ENCODE measurements at places on chromosomes 2 and 18.

- no peak for DNase-seq
These were observed 95.7 kb upstream of the NRP2 start for GRCh38 chr2:205586626-205587025.

GRCh38 chr2:41061356-41061755, 609.5 kb upstream of the SLC8A1 start:
- DNase-seq, result no peak

GRCh38 chr18:29626094-29626493, 1416.4 kb downstream of the DSC3 start:
- DNase-seq, result no peak

DNA sequence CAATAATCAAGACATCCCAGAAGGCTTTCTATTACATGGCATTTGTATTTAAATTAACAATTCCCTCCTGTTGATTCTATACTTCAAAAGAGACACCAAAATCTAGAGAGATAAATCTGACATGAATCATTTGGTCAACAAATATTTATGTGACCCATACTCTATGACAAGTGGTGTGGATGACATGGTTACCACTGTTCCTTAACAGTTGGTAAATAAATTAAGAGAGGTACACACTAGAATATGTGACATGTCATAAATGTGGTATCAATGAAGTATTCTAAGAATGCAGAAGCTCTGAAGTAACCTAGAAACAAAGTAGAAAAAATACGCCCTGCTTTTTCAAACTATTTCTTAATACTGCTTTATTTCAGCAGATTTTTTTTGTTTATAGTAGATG, 255.4 kb downstream of the EXOC6B start:
- no peak for DNase-seq

GRCh38 chr18:78875016-78875777, 104.4 kb upstream of the SALL3 start:
- no peak for DNase-seq

GRCh38 chr2:123502931-123503330, 522.2 kb upstream of the CNTNAP5 start:
- no peak for DNase-seq

GRCh38 chr2:1283020-1283801, 130.1 kb upstream of the TPO start:
- DNase-seq, result no peak

DNA sequence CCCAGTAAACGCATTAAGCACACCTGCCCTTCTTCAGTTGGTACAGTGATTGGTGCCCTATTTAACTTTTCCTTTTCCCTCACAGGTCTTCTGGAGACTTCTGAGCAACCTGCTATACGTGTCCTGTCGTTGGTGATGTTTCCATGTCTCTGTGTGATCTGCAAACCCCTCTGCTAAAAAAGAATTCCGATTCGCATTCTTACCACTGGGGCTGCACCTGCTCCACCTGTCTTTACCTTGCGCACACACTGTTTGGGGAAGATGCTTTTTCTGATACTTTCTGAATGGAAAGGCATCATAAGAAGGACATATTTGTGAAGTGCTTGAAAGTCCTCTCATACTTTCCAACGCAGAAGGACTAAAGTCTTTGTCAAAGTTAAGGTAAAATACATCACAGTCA, 323.9 kb upstream of the SOX11 start:
- no peak for DNase-seq

DNA sequence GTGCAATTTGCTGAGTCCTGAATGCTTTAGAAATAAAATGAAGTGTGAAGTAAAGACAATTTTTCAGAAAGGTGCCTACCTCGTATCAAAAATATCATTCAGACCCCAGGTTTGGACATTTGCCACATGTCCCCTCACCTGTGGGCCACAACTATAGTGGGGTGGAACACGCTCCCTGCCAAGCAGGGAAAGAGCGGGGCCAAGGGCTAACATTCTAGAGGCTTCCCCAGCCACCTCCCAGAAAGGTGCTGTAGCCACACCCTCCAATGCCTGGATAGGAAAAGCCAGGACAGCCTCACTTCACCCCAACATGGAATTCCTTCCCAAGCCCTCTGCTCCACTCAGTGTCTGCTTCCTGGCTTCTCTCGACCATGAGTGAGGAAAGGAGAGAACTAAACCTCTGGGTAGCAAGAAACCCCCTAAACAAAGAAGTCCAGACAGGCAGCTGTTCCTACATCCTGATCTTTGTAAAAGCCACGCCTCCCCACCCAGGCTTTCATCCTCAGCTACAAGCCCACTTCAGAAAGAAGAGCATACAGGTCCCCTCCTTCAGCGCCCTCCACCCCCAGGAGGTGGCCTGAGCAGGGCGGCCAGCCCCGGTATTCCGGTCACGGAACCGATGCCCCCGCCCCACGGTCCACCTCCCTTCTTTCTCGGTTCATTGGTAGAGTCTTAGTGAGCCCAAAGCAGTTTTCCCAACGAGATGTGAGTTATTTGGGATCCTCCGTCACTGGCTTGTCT, 2.1 kb downstream of the COL6A3 start:
- DNase-seq, result no peak

DNA sequence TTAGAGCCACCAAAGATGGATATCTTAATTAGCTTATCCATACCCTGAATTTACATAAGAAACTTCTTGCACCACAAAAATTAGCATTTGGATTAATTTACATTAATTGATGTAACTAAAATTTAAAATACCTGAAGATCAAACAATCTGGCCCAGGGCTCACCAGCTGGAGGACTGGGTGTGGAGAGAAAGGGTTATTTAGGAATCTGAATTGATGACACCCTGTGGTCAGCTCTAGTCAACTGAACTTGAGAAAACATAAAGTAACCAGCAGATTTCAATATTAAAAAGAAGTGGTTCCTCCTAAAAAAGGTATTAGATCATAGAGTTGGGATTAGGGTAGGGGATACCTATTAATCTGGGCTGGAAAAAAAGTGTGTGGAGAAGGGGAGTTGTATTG, 122.5 kb downstream of the STRN start:
- no peak for DNase-seq

DNA sequence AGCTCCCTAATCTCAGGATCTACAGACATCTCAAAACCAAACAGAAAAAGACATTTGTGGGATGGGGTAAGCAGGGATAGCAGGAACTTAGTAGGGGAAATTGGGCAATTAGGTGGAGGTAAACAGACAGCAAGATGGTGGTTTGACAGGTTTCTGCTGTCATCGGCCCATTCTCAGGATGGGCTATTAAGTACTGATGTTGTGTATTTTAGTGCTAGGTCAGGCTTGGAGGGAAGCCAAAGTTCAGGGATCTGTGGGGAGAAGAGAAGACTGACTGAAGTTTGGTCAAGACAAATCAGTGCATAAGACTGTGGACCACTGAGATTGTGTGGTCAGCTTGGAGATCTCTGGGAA, 96.8 kb upstream of the THUMPD2 start:
- no peak for DNase-seq

DNA sequence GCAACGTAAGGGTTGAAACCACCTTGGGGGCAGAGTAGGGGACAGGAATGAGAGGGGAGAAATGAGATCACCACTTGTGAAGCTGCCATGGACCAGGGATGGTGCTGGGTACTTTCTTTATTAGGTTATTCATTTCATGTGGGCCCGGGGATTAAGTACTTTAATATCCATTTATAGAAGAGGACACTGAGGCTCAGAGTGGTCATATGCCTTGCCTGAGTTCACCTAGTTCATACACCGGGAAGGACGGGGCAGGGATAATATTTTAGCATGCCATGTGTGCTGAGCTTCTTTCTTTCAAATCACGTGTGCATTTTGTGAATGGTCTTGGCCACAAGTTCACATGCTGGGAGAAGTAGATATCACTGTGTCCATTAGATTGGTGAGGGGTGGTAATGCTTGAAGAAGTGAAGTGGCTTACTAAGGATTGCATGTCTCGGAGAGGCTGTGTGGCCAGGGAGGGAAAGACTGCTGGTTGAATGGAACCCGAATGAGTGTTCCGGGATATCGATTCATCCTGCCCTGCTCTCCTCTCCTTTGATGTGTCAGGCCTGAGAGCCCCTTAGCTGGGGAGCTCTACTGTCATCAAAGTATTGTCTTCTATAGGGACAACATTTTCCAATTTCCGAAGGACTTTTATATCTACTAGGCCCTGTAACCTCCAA, 187.1 kb downstream of the MYCN start:
- no peak for DNase-seq

DNA sequence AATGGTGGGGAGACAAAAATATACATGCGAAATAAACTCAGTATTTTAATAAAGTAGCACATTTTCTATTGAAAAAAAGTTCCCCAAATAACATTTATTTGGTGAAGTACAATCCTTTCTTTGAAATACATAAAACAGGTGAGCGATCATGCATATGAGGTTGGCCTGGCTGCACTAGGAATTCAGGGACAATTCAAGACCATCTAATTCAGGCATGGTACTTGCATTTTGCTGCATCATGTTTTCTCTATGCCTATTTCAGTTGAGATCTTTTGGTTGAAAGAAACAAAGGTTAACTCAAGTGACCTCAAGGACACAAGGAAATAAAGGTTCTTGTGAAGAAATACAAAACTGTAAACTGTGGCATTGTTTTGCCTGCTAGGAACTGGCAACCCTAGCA, 19.8 kb upstream of the TAF4B start:
- DNase-seq, result no peak

DNA sequence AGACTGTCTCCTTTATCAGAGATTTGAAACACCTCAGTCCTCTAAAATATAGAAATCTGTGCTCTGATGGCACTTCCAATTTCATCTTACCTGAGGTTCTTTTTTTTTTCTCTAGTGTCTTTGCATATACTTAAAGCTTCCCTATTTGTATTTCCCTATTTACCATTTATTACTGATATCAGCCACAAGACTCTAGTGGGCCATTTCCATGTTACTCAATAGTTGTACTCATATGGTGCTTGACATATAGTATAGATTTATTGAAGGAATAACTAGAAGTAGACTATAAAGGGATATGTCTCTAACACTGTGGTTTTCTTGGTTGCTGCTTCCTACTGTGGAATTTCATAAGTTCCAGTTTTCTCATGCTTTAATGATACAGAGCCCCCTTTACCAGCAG, 3.0 kb downstream of the RBM45 start:
- no peak for DNase-seq

GRCh38 chr2:19228181-19228593, 130.2 kb downstream of the OSR1 start:
- DNase-seq, result no peak

DNA sequence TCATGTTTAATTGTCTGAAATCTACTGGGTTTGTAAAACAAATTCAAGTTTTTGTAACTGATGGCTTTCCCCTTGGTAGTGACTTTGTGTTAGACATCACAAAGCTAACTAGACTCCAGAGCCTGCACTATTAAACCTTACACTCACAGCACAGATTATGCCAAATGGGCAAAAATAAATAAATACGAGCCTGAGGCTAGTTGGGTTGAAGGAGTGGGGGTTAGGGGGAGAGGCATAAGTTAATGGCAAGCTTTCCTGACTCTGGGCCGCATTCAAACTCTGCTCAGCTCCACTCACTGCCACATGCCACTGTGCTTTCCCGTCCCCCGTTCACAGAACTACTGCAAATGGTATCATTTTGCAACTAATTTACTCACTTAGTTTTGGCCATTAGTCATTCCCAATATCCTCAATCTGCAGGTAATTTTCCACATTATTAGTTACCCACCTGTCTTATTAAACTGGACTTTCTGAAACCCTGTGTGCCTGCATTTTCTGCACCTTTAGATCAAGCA, 1079.9 kb upstream of the PIK3C3 start:
- no peak for DNase-seq

DNA sequence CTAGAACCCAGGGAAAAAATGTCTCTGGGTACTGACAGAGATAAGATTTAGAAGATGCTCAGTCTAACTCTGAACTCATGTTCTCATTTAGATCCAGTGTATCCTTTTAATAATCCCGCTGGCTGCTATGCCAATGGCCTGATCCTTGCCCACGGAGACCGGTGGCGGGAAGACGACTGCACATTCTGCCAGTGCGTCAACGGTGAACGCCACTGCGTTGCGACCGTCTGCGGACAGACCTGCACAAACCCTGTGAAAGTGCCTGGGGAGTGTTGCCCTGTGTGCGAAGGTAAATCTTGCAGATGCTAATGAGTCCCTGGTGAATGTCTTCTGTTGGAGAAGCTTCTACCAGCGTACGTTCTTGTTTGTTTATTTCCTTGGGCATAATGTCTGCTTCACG, 118.6 kb downstream of the FEZ2 start:
- no peak for DNase-seq

GRCh38 chr2:137000811-137001210, 235.5 kb downstream of the THSD7B start:
- DNase-seq, result no peak

- DNase-seq, result no peak
These were observed 39.4 kb upstream of the NCKAP5 start for GRCh38 chr2:133607679-133608078.

- no peak for DNase-seq
These were observed 700.0 kb upstream of the NXPH2 start for GRCh38 chr2:139480161-139480650.

- DNase-seq, result no peak
These were observed 605.2 kb upstream of the LRRTM4 start for GRCh38 chr2:78127424-78127823.

DNA sequence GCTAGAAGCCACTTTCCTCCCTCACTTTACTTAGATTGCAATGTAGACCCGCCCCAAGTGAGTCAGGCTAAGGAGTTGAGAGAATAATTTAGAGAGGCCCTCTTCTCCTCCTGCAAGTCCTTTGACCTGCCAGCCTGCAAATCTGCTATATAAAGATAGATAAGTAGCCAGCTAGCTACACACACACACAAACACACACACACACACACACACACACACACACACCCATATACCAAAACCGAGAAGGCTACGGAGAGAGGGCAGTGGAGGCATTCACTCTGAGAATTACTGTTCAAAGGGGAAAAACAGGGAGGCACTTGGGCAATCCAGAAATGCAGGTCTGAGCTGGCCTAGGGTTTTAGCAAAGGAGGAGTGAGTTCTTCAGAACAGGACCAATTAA, 23.0 kb upstream of the SMAD7 start:
- no peak for DNase-seq

GRCh38 chr2:143885461-143885860, 634.5 kb downstream of the ZEB2 start:
- no peak for DNase-seq

DNA sequence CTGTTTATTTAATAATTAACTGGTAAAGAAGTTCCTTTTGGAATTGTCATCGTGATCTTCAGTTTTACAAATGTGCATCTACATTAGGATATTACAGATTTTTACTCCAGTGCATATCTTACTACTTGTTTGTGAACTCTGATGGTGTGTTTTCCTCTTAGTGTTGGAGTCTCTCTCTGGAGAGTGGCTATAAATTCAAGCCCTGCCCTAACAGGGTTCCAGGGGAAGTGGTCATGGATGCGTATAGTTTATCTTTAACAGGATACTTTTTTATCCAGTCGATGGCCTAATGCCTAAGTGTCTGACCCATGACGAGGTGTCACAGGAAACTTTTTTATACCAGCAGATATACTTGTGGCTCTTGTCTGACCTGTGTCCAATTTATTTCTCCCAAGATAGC, 75.4 kb downstream of the CHN1 start:
- no peak for DNase-seq

- DNase-seq, result no peak
These were observed 56.3 kb downstream of the KCNS3 start for GRCh38 chr2:17934721-17935120.

GRCh38 chr2:202373490-202373889, 2.6 kb upstream of the BMPR2 start:
- DNase-seq, result no peak
